ENCODE measurements at places on chromosomes 1 and 21.

- DNase-seq, result no peak
These were observed 32.0 kb upstream of the C1orf105 start for GRCh38 chr1:172388490-172388889.

GRCh38 chr1:94698759-94699502 lies 121.2 kb upstream of the SLC44A3 start:
- DNase-seq, result no peak

DNA sequence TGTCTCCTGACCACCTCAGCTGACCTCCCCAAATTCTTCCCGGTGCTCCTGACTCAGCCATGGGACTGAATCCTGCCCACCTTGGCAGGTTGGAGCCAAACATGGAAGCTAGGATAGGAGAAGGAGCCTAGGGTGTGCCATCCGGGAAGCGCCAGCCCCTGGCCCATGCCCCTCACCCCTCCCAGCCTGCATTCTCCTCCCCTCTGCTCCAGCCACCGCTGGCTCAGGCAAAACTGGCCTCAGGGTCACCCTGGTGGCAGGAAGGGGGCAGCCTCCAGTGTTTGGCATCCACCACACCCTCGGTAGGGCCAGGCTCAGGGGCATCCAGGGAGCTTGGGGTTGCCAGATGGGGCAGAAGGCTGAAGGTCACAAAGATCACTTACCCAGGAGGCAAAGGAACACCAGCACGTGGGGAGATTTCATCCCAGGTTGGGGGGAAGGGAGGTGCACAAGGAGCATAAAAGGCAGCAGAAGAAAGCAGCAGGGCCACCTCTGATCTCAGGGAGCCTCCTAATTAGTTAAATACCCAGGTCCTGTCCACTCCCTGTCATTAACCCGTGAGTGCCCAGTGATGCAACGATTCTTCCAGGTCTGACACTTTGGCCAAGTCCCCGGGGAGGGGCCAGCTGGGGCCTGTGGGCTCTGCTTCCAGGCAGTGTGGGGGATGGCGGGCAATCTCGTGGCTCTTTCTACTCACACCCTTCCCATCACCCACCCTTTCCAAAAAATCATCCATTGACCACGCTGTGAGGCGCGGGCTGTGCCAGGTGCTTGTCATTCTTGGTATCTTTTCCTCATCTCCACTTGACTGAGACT lies at the start of gene PLA2G2E:
Gene PLA2G2E, minus strand, starts transcription at position 481 of the 816 bp plus-strand sequence. Its CDS starts 58 bp downstream, at position 423.
- DNase-seq, result no peak

GRCh38 chr1:115879977-115880376 lies 39.1 kb upstream of the NHLH2 start:
- no peak for DNase-seq

GRCh38 chr1:89524369-89525168 lies at the start of gene LRRC8B:
Gene LRRC8B, plus strand, starts transcription at chr1:89524829. Its CDS starts 57,822 bp downstream, at chr1:89582651.
- DNase-seq, result no peak

GRCh38 chr1:71796006-71796405 lies 486.3 kb downstream of the NEGR1 start:
- DNase-seq, result no peak

- no peak for DNase-seq
These were observed 19.2 kb upstream of the TBX15 start for GRCh38 chr1:119007339-119007669.

DNA sequence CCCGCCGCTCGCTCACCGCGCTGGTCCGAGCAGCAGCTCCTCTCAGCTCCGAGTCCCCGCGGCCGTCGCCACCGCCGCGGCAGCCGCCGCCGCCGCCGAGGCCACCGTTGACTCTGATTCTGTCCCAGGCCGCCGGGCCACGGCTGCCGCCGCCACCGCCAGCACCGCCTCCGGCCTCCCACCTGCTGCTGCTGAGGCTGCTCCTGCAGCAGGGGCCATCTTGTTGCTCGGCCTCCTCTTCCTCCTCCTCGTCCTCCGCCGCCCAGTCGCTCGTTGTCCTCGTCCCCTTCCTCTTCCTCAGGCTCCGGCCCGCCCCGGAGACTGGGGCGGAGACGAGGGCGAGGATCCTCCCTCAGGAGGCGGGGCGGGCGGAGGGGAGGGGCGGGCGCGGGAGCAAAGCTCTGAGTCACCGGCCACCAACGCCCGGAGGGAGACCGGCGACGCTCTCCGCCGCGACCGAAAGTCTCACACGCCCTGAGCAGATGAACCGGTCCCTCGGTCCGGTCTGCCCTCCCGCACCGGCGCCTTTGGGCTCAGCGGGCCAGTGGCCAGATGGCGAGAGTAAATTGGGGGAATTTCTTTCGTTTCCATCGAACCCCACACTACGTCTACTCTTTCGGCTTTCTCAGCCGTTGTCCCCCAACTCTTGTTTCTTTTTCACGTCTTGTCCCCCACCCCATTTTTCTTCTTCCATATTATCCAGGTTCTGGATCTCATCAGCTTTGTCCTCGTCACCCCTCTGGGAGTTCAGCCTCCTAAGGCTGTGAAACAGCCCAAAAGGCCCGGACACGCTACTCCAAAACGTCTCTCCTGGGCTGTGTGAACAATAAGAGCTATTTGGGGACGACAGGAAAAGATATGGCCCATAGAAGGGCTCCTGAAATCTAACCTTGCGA lies at the start of gene RC3H1:
Gene RC3H1, minus strand, starts transcription at position 278 of the 896 bp plus-strand sequence. CDS start 29,372 bp downstream, outside the sequence.
- DNase-seq, result peak; percentile 22

DNA sequence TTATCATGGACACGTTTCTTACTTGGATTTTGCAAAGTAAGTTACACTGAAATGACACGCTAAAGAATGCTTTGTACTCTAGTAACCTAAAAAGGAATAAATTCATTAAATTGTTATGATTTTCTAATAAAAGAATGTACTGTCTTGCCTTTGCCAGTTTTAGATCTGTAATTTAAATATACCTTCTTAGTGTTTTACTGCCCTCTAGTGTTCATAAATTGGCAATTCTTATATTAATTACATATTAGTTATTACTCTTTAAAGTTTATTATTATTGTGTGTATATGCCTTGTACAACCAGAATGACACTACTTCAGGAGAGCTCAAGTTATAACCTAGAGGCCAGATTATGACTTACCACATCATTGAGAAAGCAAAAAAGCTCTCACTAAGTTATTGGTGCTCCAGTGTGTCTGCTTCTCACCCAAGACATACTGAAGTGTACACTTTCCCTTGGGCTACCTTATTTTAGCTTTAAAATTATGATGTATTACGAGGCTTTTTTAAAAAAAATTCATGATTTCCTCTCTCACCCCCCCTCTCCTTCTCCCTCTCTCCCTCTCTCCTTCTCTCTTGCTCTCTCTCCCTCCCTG lies 169.9 kb downstream of the HS2ST1 start:
- DNase-seq, result no peak
